Left lobe of liver (tissue), 2 donors: ENCODE measurements at places on chromosomes 1 and 21. TPM values are rescaled to one million over a fixed set of nuclear protein-coding genes. Genes with fewer than 3 reads are reported as not detected.

Gene SLC44A3
- total RNA-seq = 3.1 TPM

DNA sequence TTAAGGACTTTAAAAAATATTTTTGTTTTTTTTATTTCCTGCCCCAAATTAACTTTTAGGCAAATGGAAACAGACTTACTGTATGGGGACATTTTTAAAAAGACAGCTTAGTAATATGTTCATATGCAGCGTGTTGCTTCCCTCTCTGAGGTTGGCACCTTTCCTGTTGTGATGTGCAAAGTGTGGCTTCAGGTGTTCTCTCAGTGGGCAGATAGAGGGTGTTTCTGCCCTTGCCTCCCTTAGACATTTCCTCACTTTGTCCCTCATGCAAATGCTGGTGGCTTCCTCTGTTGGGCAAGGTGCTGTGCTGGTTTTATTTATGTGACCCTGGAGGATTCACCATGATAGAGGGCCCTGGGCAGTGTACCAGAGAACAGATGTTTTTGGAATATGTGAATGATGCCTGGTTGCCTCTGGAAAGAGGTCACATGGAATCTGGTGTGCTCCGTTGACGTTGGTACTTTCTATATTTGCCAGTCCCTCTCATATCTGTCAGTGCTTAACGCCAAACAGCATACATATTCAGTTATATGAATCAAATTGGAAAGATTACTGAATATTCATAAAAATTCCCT is 123.5 kb downstream of the PATJ start:
- no peak for DNase-seq

DNA sequence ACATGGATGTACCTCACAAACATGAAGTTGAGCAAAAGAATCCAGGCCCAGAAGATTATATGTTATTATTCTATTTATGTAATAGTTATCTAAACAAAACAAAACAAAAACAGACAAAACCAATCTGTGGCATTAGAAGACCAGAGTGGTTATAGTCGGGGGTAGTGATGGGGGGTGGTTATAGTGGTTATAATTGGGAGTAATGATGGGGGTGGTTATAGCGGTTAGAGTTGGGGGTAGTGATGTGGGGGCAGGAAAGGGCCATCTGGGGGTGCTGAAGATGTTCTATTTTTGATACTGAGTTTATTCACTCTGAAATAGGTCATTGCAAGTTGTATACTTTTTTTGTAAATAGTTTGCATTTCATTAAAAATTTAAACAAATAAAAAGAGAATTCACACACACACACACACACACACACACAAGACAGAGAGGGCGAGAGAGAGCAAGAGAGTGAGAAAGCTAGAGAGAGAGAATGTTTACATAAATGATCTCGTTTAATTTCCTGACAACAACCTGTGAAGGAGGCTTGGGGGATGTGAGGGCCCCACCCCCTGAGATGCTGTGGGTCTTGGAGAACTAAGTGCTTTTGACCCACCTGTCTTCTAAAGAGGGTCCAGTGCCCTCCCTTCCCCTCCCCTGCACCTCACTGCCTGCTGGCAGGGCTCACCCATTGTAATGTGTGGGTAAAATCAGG is 37.4 kb downstream of the RHOU start:
- DNase-seq = no peak

DNA sequence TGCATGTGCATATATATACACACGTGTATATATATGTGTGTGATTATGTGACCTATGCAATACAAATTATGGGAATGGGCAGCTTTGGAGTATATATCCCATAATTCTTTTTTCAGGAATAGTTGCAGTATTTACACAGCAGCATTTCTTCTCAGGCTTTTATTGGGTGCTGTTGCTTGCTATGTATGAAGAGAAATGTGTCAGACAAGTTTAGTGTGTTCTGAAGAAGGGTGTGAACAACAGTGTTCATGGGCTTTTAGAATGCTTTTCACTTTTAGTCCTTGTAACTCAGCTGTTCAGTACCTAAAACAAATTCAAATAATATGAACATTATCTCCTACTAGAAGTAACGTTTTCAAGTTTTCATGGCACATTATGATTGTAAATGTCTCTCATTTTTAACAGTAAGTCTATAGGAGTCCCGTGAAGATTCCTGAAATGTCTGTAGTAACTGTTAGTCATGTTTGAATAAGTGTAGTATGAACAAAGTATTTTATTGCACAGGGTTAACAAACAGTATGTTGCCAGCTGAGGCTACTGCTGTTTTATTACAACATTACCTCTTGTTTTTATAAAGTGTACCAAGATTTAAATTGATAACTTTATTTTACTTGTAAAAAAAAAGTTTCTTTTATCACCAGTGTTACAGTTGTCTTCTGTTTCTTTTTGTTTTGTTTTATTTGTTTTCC is 42.5 kb downstream of the TMED5 start:
- DNase-seq = no peak

DNA sequence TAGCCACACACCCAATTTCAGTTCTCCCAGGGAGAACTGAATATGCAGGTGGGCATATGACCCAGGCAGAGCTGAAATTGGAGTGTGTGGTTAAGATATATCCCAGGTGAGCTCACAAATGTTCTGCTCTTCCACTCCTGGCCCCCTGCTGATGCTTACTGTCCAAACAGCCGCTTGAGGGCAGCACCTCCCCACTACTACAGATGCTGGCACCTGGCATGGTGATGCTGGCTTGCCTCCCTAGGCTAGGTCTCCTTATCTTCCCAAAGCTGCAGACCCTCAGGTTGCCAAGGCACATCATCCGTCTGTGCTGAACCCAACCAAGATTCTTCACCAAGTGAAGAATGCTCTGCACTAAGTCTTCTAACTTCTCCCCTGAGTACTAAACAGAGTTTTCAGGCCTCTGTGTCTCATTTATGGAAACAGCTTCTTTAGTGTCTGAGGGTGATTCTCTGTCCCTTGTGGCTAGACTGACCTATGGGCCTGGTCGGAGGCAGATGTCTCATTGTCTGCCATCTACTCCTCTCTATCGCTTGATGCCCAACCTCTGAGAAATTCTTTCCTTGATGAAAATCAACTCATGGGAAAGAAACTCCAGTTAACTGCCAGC is 27.2 kb downstream of the XCL1 start:
- DNase-seq = peak; percentile 75

DNA sequence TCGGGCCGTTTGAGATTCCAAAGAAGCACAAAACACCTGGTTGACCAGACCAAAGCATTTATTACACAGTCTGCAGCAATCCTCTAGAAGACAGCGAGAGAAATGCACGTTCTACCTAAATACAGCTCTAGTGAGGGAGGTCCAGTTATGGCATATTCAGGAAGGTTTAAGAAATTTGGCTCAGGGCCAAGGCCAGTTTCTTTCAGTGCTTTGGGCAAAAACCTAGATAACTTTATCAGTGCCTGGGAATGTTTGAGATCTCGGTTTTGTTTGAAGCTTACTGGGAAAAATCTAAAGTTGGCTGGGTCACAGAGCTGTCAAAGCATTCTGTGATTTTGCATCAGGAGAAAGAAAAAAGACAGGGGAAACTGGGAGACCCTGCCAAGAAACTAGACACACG is 514.0 kb upstream of the TMPRSS15 start:
- no peak for DNase-seq

DNA sequence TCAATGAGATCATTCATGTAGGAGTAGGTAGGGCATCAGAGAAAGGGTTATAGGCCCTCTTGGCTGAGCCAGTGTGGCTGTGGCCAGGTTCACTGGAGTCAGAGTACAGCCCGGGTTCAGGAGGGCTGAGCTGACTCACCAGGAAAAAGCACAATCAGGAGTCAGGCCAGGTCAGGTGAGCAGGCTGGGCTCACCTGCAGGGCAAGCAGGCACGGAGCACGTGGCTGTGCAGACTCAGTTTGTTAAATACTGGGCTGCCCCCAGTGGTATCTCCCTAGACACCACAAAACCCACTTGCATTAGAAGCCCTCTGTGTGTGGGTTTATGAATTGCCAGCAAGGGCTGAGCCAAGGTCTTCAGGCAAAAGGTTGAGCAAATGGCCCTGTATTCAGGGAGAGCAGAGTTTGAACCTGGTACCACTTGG is 122.1 kb upstream of the SERBP1 start:
- DNase-seq = peak; percentile 95
